Endothelial cell (in vitro differentiated cells): ENCODE measurements at places on chromosomes 6 and 20. TPM values are rescaled to one million over a fixed set of nuclear protein-coding genes. Genes with fewer than 3 reads are reported as not detected.

GRCh38 chr20:52972965-52973819 is 1.0 kb downstream of the TSHZ2 start:
- peak; percentile 21 for DNase-seq

Gene GDAP1L1
- total RNA-seq = 1.7 TPM

DNA sequence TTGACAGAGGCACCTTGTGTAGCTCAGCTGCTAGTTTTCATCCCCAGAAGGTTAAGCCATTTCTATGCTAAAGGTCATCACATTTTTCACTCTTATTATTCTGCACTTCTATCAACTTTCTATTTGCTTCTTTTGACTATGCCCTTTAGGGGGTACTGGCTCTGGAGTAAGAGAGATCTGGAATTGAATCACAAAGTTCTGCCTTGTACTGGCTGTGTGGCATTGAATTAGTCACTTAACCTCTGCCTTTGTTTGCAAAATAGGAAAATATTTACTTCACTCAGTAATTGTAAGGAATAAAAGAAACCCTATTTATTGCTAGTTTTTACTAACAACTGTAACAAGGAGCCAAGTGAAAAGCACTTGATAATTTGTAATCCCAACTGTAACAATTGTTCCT is 56.8 kb upstream of the MTRF1L start:
- no peak for DNase-seq

DNA sequence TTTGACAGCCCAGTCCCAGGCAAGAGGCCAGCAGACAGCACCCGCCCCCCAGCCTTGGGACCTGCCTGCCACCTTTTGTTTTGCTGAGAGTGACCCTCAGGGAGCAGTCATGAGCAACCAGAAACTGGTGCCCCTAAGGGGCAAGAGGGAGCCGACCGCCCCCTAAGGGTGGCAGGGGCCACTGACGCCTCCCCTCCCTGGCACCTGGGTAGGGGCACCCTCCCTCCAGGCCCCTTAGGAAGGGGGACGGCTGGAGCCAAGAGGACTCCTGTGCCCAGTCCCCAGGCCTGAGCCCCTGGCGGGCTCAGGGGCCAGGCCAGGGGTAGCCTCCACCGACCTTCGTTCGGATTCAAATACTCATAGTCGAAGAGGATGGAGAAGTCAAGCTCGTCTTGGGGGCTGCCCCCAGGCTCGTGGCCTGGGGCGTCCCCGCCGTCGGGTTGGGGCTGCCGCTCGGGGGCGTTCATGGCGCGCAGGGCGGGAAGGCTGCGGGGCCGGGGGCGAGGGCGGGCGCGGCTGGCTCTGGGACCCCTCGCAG is 417 bp downstream of the NFATC2 start:
- peak; percentile 20 for DNase-seq

Gene VSTM2L
- total RNA-seq = 1.6 TPM

DNA sequence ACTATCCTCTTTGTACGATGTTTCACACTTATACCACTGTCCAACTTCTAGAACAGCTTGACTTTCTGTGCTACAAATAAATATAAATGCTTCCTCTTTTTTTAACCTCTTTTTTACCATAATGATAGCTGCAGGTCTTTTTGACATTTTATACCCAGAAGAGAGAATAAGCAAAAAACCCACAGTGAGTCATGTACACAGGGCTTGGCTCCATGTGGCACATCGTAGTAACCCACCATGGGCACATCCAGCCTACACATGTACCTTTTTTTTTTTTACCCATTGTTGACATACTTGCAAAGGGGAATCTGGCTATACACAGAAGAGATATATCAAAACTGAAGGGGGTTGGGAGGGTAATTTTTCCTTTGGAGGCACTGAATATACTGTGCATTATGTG is 59.5 kb upstream of the RSPO3 start:
- DNase-seq = no peak

- no peak for DNase-seq
Measured at GRCh38 chr6:104896914-104897313, 37.2 kb upstream of the HACE1 start.

DNA sequence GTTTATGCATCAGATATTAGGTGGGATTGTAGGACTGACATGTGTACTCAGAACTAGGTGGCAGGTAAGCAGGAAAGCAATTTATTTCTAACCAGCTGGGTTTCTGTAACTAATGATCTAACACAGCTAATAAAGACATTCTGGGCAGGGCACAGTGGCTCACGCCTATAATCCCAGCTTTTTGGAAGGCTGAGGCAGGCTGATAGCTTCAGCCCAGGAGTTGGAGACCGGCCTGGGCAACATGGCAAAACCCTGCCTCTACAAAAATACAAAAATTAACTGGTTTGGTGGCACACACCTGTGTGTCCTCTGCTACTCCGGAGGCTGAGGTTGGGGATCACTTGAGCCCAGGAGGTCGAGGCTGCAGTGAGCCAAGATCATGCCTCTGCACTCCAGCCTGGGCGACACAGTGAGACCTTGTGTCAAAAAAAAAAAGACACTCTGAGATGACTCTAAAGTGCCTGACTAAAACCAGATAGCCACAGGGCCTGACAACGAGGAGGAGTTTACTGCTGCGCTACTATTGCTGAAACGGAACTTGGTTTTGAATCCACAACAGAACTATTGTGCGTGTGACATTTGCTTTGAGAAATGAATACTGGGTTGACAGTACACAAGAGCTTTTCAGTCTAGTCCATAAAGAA is 29.2 kb upstream of the CEP85L start:
- no peak for DNase-seq

Gene TSHZ2
- 2.3 TPM for total RNA-seq

- DNase-seq = peak; percentile 13
Measured at GRCh38 chr6:133568970-133569889, 319.7 kb upstream of the TCF21 start.

Gene SEC23B
- 33.7 TPM for total RNA-seq

DNA sequence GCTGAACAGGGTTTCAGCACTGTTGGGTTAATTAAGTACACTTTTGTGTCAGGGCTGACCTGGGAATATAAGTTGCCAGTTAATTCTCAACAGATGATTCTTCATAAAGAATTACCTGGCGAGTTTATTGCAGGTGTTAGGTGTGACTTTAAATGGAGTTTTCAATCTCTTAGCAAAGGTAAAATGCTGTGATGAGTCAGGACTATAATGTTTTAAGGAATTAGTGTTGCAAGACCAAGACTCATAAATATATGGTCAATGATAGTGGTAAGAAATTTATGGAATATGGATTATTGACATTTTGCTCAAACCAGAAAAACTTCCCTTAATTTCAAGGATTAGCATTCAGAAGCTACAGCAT is 50.0 kb upstream of the PLCG1 start:
- no peak for DNase-seq

DNA sequence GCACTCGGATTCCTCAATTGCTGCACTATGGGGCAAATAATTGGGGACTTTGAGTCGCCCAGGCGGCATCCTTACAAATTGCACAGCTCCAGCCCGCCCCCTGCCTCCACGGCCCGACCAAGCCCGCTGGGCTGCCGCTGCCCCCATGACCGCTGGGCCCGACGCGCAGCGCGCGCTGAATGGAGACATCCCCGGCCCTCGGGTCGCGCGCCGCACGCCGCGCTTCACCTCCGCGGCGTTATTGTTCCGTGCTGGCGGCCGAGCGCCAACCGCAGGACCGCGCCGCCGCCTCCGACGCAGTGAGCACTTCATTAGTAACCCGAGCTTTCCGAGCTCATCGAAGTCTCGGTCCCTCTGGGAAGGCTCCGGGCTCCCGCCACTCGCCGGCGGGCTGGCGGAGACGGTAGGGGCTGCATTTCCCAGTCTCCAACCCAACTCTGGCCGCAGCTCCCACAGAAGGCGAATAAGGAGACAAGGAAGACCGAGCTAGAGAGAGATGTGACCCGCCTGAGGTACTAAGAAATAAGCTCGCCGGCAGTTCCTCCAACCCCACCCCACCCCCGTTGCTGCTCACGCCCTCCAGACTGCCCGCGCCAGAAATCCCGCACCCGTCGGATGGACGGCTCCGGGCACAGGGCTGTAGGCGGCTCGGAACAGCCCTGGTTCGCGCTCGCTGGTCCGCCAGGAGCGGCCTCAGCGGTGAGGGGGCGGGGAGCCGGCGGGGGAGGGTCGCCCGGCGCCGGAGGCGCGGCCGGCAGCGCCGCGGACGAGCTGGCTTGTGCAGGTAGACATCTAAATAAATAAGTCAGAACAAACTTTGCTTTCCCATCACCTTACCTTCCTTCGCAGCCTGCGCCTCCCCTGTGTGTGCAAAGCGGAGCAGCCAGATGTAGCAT is 703 bp downstream of the EPHA7 start:
- DNase-seq = peak; percentile 67

Gene NKX2-2
- total RNA-seq = 0.82 TPM

Gene BHLHE23
- not detected for total RNA-seq

GRCh38 chr6:44737341-44737740 is 349.8 kb downstream of the CDC5L start:
- DNase-seq = no peak

GRCh38 chr6:3506751-3507383 is 50.0 kb upstream of the SLC22A23 start:
- DNase-seq = no peak

DNA sequence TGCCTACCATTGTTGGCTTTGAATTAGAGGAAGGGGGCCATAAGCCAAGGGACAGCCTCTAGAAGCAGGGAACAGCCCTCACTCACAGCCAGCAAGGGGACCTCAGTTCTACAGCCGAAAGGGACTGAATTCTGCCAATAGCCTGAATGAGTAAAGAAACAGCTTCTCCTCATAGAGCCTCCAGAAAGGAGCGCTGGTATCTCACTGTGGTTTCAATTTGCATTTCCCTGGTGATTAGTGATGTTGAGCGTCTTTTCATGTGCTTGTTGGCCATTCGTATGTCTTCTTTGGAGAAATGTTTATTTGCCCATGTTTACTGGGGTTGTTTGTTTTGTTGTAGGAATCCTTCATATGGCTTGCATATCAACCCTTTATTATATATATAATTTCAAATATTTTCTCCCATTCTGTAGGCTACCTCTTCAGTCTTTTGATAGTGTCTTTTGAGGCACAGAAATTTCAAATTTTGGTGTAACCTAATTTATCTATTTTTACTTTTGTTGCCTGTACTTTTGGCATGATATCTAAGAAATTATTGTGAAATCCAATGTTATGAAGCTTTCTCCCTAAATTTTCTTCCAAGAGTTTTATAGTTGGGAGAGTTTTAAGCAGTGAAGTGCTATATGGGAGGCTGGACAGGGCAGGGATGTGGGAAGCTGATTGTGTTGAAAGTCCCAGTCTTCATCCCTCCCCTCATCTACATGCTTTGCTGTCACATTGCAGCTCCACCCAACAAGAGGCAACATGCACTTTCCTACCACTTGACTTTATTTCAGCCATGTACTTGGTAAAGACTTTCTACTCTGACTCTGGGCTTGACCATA is 82.3 kb upstream of the SHLD1 start:
- no peak for DNase-seq

DNA sequence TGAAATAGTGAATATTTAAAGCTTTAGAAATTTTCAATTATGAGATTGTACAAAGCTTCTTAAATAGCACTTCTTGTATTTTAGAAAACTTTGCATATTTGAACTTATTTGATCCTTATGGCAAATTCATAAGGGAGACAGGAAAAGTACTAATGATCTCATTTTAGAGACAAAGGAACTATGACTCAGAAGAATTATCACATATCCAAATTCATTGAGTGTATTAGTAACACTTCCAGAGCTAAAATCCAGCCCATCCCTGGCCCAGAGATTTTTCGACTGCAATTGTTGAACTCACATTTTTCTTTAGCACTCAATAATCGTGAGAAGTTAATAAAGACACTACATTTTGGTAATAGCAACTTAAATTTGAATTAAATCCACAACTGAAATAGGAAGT is 704.3 kb downstream of the EPM2A start:
- DNase-seq = no peak

- no peak for DNase-seq
Measured at GRCh38 chr6:157223021-157223430, 100.3 kb downstream of the TMEM242 start.

Gene FNDC11
- total RNA-seq = 1.3 TPM

DNA sequence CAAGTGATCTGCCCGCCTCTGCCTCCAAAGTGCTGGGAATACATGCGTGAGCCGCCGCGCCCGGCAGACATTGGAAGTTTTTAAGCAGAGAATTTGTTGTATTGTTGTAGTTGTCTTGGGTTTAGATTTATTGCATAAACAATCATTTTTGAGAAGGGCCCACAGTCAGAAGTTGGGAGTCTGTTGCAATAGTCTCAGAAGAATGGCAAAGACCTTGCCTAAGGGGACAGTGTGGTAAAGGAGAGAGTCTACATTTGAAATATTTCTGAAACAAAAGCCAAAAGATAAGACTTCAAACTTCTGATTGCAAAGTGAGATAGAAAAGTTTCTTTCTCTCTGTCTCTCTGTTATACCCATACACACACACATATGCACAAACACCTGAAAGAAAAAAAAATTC is 22.5 kb downstream of the HFE start:
- no peak for DNase-seq

Gene HTR1B
- 0.33 TPM for total RNA-seq

- no peak for DNase-seq
Measured at GRCh38 chr20:50610212-50610718, 81.1 kb downstream of the RIPOR3 start.

Gene CUL9
- 55.4 TPM for total RNA-seq

DNA sequence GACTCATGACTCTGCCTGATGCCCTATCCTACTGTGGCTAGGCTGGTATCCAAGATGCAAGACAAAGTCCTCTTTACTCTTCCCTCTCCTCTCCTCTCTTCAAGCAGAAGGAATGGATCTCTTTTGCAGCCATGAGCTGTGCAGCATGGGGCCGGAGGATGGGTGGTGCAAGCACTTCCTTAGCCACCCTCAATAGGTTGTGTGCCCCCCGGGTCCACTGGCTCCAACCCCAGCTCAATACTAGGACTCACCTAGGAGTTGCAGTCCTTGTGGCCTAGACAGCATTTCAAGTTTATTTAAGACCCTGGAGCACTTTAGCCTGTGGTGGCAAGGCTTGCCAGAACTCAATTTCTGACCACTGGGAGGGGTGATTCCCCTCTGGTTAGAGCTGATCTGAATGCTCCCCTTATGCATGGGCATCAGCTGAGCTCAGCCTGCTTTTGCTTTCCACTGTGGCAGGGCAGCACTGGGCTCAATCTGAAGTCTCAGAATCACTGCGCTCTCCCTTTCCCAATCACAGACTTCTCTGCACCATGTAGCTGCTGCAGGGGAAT is 29.0 kb upstream of the GRM4 start:
- no peak for DNase-seq

Gene OR2H2
- not detected for total RNA-seq

Gene MRPS18B
- total RNA-seq = 39.8 TPM

Gene ADAT2
- total RNA-seq = 10.0 TPM

Gene PTPRK
- total RNA-seq = 47.3 TPM

Gene MTO1
- 23.8 TPM for total RNA-seq

- DNase-seq = no peak
Measured at GRCh38 chr6:119307056-119307455, 42.5 kb downstream of the MAN1A1 start.

- no peak for DNase-seq
Measured at GRCh38 chr6:166411721-166412151, 29.0 kb upstream of the MPC1 start.
